CD8-positive, alpha-beta T cell (primary cell): ENCODE measurements at places on chromosomes 12 and 14. TPM values are rescaled to one million over a fixed set of nuclear protein-coding genes. Genes with fewer than 3 reads are reported as not detected.

Gene CD9
- 1.8 TPM for total RNA-seq

Gene PAX9
- total RNA-seq = not detected

Gene GYS2
- total RNA-seq = 0.17 TPM

Gene SMIM10L1
- 9.6 TPM for total RNA-seq

Gene SLC16A7
- total RNA-seq = 14.2 TPM

Gene CLEC4D
- total RNA-seq = not detected

Gene PLEKHD1
- total RNA-seq = 0.28 TPM

Gene PPP2R5C
- 557 TPM for total RNA-seq

Gene RFLNA
- total RNA-seq = not detected

Gene SMCO2
- not detected for total RNA-seq

Gene PLEKHG7
- not detected for total RNA-seq

Gene ZDHHC22
- not detected for total RNA-seq

Gene ERP27
- total RNA-seq = 11.1 TPM

Gene GPATCH2L
- 78.1 TPM for total RNA-seq

Gene PLEKHH1
- total RNA-seq = 0.54 TPM

Gene CCDC177
- not detected for total RNA-seq

Gene TAS2R19
- total RNA-seq = 0.47 TPM

Gene LYZ
- total RNA-seq = 3.3 TPM

Gene TMEM132D
- not detected for total RNA-seq

Gene LRCOL1
- total RNA-seq = not detected

Gene SYNE2
- total RNA-seq = 93.4 TPM

Gene LMO3
- not detected for total RNA-seq

Gene KRT78
- not detected for total RNA-seq

Gene USP44
- total RNA-seq = 2.3 TPM

Gene MDM1
- 10.6 TPM for total RNA-seq

Gene PPP1R36
- 0.22 TPM for total RNA-seq

Gene COX8C
- total RNA-seq = not detected

Gene SLC17A8
- not detected for total RNA-seq

Gene CMTM5
- total RNA-seq = not detected

Gene TDRD9
- total RNA-seq = 1.1 TPM

Gene SMAGP
- 1.9 TPM for total RNA-seq

Gene GPR84
- not detected for total RNA-seq

Gene NAB2
- 6.7 TPM for total RNA-seq

Gene ST8SIA1
- total RNA-seq = 12.6 TPM
